ENCODE measurements at places on chromosomes 5 and 9.
A peak's percentile ranks its signal among the peaks of the same experiment; 100 is the strongest.

DNA sequence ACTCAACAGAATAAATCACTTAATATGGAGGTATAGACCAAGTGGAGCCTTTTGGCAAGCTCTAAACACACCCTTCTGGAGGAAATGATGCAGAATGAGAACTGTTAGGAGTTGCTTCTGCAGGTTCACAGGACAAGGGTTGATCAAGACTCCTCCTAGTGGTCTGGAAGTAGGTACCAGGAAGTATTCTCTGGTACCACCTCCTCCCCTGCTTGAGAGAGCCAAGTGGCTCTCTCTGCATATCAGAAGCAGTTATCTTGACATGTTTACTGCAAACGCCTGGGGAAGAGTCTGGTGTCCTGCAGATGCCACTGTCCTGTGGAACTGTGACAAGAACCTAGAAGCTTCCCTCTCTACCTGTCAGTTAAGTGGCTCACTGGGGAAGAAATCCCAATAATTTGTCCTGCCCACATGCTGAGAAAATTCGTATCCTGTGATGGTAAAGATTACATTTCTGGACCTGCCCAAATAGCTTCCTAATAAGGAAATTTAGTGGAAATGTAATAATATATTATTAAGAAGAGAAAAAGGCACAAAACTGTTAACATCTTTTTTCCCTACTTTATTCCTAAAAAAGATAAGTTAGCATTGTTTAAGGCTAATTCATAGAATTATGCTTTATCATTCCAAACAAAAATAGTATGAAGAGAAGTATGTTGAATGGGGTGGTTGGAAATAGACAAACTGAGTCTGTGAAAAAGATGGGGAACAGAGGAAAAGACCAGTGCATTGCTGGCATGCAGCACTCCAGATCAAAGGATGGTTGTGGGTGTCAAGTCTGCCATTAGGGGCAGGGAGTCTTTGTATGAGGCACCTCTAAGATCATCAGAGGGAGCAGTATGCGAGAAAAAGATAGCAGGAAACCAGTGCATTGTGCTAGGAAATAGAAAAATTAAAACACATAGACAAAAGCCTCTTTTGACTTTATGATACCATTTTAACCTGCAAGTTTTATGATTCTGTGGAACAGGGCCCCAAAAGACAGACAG is 118.8 kb downstream of the CDC42SE2 start:
- peak; percentile 28 for DNase-seq

GRCh38 chr9:18775241-18775640 is 257.8 kb downstream of the SAXO1 start:
- DNase-seq: no peak

- DNase-seq: no peak
These were observed 21.1 kb downstream of the RGS7BP start for GRCh38 chr5:64526734-64527439.

GRCh38 chr9:107492381-107492970 is 2.9 kb upstream of the KLF4 start:
- no peak for DNase-seq

DNA sequence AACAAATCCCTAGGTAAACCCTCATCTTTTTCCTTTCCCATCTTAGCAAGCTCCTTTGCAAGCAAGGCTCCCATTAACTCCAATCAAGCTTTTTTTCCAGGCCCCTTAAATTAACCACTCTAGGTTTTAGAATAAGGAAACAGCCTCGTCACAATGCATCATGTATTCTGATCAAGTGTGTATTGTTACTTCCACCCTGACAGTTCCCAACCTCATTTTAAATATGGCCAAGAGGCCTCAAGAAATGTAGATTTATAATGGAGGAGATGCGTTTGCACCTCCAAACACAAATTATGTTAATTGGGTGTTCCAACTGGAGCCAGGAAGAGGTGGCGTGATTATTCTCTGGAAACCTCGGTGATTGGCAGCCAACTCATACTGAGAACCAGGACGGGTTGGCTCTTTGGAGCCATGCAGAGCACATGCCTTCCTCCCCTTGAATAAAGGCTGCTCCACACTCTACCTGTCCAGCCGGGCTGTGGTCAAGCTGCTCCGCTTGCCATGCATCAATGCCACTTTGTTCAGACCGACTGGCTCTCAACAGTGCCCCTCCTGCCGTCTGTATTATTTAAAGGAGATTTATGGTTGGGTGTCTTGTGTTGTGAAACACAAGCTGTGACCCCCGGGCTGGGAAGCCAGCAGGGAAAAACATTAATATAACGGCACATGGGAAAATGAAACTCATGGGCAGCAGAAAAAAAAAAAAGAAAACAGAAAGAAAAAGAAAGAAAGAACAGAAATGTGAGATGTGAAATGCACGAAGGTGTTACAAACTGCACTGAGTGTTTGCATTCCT is 191.1 kb downstream of the EBF1 start:
- DNase-seq: no peak

DNA sequence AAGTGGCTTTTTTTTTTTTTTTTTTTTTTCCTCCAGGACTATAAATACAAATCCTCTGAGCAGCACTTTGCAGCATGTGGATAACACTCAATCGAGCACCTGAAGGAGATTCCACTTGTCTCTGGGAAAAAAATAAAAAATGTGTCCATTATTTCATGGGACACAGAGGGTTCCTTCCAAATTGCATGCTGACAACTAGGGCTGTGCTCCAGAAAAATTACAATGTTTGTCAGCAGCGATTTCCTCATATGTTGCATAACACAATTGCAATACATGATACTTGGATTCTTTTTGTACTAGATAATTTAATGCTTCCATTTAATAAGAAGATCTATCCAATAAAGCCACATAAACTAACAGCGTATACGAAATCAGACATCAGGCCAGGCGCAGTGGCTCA is 84.4 kb downstream of the CDH18 start:
- DNase-seq: no peak

GRCh38 chr9:135376511-135377265 is 102.9 kb upstream of the PPP1R26 start:
- no peak for DNase-seq

DNA sequence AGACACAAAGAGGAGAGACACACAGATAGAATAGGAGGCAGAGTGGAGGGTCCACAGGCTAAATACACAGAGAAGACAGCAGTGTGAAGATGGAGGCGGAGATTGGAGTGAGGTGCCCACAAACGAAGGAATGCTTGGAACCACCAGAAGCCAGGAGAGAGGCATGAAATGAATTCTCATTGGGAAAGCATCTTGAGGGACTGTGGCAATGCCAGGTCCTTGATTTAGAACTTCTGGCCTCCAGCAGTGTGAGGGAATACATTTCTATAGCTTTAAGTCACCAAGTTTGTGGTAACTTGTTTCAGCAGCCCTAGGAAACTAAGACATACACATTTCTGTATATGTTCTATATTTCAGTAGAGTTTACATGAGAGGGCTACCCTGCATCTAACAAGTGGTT is 396.6 kb upstream of the ZNF608 start:
- no peak for DNase-seq

Measured in GM18507 (cell line).